HFFc6 (cell line): ENCODE measurements at places on chromosomes 7 and 10. TPM values are rescaled to one million over a fixed set of nuclear protein-coding genes. Genes with fewer than 3 reads are reported as not detected.

- DNase-seq, result no peak
Observed at GRCh38 chr7:67341153-67341768, 344.6 kb downstream of the TYW1 start.

- no peak for DNase-seq
Observed at GRCh38 chr10:79102498-79102874, 33.7 kb downstream of the ZMIZ1 start.

- no peak for DNase-seq
Observed at GRCh38 chr10:43234471-43235041, 32.3 kb downstream of the RASGEF1A start.

- peak; percentile 48 for DNase-seq
Observed at GRCh38 chr7:76262683-76263402, 39.6 kb upstream of the HSPB1 start.

DNA sequence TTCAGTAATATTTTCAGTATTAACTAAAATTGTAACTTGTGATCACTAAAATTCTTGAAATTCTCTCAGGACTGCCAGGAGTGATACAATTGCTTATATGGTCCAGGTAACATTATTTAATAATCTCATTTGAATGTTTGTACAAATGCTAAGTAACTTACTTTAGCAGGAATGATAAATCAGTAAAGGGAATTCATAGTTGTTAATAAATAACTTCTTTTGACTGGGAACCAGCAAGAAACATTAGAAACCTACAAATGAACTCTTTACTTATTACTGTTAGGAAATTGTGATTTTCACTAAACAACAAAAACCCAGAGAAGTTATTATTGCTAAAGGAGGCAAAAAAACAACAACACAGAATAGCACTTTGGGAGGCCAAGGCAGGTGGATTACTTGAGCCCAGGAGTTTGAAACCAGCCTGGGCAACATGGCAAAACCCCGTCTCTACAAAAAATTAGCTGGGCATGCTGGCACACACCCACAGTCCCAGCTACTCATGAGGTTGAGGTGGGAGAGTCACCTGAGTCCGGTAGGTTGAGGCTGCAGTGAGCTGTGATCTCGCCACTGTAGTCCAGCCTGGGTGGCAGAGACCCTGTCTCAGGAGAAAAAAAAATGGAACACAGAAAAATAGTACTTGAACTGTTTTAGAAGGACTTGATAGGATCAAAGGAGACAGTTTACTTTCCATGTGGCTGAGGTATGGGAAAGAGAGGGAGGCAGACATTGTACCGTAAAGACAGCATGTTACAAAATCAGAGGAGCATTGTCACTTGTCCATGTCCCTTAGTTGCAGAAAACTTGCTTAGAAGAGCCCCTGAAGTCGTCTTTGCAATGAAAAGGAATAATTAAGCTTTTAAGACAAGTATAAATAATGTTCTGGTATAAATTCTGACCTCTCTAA is 53.1 kb downstream of the SHOC2 start:
- DNase-seq, result no peak

DNA sequence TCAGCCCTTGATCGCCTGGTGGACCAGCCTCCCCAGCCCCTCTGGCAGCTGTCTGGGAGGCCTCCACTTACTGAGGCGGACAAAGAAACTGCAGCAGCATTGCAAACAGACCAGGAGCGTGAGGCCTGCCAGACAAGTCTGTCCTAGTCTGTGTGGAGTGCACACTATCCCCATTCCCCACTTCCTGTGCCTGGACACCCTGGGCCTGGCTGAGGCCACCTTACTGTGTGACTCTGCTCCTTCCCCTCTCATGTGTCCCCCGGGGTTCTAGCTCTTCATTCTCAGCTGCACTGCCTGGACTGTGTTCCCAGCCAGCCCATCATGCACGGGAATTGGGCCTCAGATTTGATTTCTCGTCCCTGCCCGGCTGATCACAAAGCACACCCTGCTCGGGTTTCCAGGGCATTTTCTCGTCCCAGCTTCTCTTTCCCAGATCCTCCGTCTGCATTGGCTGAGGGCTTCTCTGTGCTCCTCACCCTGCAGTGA is 16.7 kb upstream of the C10orf90 start:
- DNase-seq, result no peak

The TMEM213 gene
- total RNA-seq, result not detected in 3 replicates

GRCh38 chr10:22846294-22846693 is 81.6 kb upstream of the ARMC3 start:
- no peak for DNase-seq

DNA sequence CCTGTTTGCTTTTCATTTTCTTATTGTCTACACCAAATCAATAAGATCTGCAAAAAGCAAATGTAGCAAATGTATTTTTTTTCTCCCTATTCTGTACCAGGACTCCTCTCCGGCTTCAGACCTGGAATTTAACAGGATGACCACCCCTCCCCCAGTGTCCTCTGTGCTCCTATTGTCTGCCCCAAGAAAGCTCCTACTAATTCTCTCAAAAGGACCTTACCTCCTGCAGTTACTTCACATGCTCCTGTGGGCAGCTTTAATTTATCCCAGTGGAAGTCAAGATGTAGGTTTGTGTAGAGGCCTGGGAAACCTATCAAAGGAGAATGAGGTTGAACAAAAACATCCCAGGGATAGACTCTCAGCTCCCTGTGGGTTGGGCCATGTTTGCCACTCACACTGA is 31.3 kb downstream of the PLXNA4 start:
- no peak for DNase-seq

DNA sequence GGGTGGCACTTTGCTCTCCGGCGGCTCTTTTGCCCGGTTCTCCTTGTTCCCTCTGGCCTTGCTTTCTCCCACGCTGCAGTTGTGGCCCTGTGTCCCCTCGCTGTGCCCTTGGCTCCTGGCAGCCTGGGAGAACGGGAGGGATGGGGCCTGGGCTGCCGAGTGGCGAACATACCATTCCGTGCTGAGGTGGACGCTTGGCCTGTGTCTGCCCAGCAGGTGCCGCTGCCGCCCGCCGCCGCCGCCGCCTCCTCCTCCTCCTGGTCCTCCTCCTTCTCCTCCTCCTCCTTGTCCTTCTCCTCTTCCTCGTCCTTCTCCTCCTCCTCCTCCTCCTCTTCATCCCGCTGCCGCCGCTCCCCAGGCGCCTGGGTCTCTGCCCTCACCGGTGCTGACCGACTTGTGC is 36.0 kb downstream of the AGAP3 start:
- no peak for DNase-seq

The SH2D4B gene
- not detected in 3 replicates for total RNA-seq

DNA sequence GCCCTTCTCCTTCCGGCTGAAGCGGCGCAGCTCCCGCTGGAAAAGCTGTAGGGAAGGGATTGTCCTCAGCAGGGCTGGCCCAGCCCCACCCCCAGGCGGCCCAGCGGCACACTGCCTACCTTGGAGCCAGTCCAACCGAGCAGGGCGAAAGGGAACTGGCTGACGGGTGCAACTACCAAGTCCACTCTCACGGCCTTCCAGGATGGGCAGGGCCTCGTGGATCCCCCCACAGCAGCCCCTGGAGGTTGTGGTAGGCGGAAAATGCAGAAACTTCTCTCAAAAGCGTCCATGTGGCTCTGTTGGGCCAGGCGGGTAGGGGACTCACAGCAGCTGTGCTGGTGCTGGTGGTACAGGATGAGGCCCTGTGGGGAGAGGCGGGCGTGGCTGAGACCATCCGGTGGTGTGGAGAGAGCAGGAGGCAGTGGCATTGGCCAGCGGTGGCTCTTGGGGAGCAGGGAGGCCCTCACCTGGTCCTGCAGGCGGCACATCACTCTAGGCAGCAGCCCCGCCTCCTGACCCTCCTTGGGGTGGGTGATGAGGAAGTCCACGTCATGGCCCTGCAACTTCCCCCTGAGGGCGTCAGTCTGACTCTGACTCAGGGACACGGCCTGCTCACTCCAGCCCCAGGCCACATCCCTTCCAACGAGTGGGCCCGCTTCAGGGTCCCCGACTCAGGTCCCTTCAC is 8.4 kb upstream of the PGAM2 start:
- DNase-seq, result peak; percentile 70

The TRIL gene
- 0.07 TPM in 1 of 3 replicates, not detected in the others for total RNA-seq

- DNase-seq, result no peak
Observed at GRCh38 chr10:43294241-43294658, 27.4 kb upstream of the RASGEF1A start.

- peak; percentile 36 for DNase-seq
Observed at GRCh38 chr10:59234816-59235429, 58.5 kb downstream of the PHYHIPL start.
